ENCODE measurements at places on chromosomes 16 and 17.
A peak's percentile ranks its signal among the peaks of the same experiment; 100 is the strongest.

- peaks cover 15% of the 10 kb centered on the region for H3K4me1 ChIP-seq
- H3K27ac ChIP-seq = peak overlapping the region; percentile 81
- no peak for DNase-seq
- no peaks in the 10 kb centered on the region for H3K27me3 ChIP-seq
- no peaks in the 10 kb centered on the region for H3K36me3 ChIP-seq
- no peak overlapping the region for H3K4me3 ChIP-seq
Measured at GRCh38 chr17:45170931-45171337, 9.3 kb downstream of the HEXIM2 start.

GRCh38 chr16:79429381-79430190, 171.0 kb downstream of the MAF start:
- no peaks in the 10 kb centered on the region for H3K4me1 ChIP-seq
- no peak for DNase-seq
- no peak overlapping the region for H3K27ac ChIP-seq
- no peaks in the 10 kb centered on the region for H3K27me3 ChIP-seq

DNA sequence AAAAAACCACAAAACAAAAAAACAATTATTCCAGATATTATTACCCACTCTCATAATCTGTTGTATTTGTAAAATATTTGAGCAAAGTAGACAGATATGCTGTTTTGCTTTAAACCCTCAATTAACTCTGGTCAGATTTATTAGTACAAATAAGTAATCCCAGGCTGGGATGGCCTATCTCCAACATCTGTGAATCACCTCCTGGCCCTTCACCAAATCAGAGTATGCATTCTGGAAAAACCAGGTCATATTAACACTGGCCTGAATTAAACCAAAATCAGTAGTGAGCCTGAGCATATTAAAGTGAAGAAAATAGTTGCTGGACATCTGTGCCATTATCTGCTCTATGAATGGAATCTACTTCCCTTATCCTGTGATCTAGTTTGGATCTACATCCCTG, 41.0 kb downstream of the STAT3 start:
- H3K4me1 ChIP-seq = peaks cover 25% of the 10 kb centered on the region
- no peak overlapping the region for H3K4me3 ChIP-seq
- H3K36me3 ChIP-seq = peaks cover 40% of the 10 kb centered on the region
- H3K27ac ChIP-seq = peak overlapping the region; percentile 49
- H3K27me3 ChIP-seq = no peaks in the 10 kb centered on the region
- no peak for DNase-seq

DNA sequence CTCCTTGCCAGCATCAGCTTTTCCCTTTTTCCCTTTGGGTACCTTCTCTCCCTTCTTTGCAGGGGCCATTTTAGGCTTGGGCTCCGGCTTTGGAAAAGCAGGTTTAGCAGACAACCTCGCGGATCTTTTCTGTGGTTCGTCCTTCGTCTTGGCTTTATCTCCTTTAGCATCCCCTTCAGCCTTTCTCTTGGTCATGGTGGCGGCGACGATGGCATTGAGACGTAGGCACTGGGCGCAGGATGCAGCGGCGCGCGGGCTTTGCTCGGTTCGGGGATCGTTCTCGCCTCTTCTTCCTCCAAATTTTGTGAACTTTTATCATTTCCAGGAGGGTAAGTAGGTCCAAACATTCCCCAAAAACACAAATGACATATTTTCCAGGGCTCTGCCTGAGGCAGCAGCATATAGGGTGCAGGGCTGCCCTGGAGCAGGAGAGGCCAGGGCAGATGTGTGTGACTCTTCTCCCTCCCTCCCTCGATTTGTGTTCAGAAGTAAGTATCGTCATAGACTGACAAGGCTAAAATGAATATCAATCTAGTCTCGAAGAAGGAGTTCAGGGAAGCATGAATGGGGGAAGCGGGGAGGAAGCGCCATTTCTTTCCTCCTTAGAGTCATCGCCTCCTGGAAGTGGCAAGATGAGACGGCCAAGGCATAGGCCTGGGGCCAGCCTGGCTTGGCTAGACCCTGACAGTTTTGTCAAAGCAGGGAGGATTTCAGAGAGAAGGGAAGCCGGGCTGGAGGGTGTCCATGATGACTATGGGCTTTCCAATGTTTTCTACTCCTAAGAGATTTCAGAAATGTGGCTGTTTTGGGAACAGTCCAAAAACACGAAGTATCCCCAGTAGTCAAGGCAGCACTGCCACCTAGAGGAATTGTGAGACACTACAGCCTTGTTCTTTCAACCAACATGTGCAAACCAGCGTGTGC, 13.2 kb downstream of the CHCT1 start:
- H3K27me3 ChIP-seq = no peaks in the 10 kb centered on the region
- peaks cover 5% of the 10 kb centered on the region for H3K4me1 ChIP-seq
- H3K36me3 ChIP-seq = no peaks in the 10 kb centered on the region
- no peak overlapping the region for H3K4me3 ChIP-seq

DNA sequence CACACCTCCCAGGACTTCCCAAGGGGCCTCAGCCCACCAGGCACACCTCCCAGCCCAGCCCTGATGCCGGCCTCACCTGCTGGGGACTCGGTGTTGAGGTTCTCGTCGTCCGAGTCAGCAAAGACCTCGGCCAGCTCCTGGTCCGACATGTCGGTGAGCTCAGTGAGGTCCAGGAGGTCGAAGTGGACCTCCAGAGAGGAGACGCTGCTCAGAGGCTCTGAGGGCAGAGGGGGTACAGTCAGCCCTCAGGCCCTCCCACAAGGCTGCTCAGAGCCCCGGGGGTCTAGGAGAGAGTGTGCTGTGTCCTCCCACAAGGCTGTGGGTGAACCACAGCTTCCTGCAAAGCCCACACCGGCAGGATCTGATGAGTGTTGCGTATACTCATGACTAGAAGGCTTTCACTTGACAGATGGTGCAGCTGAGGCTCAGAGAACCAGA, 10.5 kb downstream of the DBNDD1 start:
- DNase-seq = no peak
- no peak overlapping the region for H3K27ac ChIP-seq
- H3K4me3 ChIP-seq = no peak overlapping the region
- H3K36me3 ChIP-seq = no peaks in the 10 kb centered on the region

DNA sequence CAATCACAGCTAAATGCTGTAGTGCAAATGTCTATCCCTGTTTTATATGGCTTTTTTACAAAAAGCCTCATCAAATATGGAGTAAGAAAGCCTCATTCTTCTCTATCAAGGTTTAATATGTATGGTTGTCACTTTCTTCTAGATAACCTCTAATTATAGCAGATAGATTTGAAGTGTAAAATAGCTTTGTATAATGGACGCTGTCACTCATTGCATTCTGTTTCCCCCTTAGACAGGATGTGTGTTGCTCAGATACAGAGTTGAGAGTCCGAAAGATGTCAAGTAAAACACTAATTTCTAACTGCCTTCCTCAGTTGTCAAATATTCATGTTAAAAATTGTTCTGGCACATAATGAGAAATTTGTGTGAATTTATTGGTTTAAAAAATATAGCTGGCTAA, 88.0 kb downstream of the NLK start:
- no peak overlapping the region for H3K27ac ChIP-seq
- no peak overlapping the region for H3K4me3 ChIP-seq
- H3K4me1 ChIP-seq = peaks cover 7% of the 10 kb centered on the region
- no peaks in the 10 kb centered on the region for H3K27me3 ChIP-seq

- H3K4me3 ChIP-seq = no peak overlapping the region
- peaks cover 55% of the 10 kb centered on the region for H3K4me1 ChIP-seq
- H3K27ac ChIP-seq = peak overlapping the region; percentile 81
- DNase-seq = no peak
- no peaks in the 10 kb centered on the region for H3K27me3 ChIP-seq
- no peaks in the 10 kb centered on the region for H3K36me3 ChIP-seq
Measured at GRCh38 chr16:85286066-85286831, 174.0 kb upstream of the CIBAR2 start.

- no peak overlapping the region for H3K4me3 ChIP-seq
- DNase-seq = no peak
- H3K36me3 ChIP-seq = no peaks in the 10 kb centered on the region
Measured at GRCh38 chr17:14149751-14150150, 80.4 kb downstream of the COX10 start.

- no peak for DNase-seq
- no peaks in the 10 kb centered on the region for H3K4me1 ChIP-seq
- H3K4me3 ChIP-seq = no peak overlapping the region
- H3K36me3 ChIP-seq = no peaks in the 10 kb centered on the region
- no peaks in the 10 kb centered on the region for H3K27me3 ChIP-seq
Measured at GRCh38 chr17:73142872-73143381, 21.9 kb upstream of the SSTR2 start.

- H3K4me3 ChIP-seq = no peak overlapping the region
- H3K27me3 ChIP-seq = no peaks in the 10 kb centered on the region
- no peaks in the 10 kb centered on the region for H3K36me3 ChIP-seq
- DNase-seq = no peak
- no peak overlapping the region for H3K27ac ChIP-seq
Measured at GRCh38 chr16:50603206-50604064, 55.2 kb downstream of the NKD1 start.

GRCh38 chr17:68535922-68536321, 23.7 kb downstream of the PRKAR1A start:
- peaks cover 40% of the 10 kb centered on the region for H3K36me3 ChIP-seq
- peak overlapping the region; percentile 22 for H3K27ac ChIP-seq
- peaks cover 33% of the 10 kb centered on the region for H3K4me1 ChIP-seq
- no peaks in the 10 kb centered on the region for H3K27me3 ChIP-seq
- DNase-seq = no peak

- peaks cover 15% of the 10 kb centered on the region for H3K4me1 ChIP-seq
- no peak for DNase-seq
- no peak overlapping the region for H3K4me3 ChIP-seq
- H3K36me3 ChIP-seq = no peaks in the 10 kb centered on the region
- H3K27ac ChIP-seq = no peak overlapping the region
- no peaks in the 10 kb centered on the region for H3K27me3 ChIP-seq
Measured at GRCh38 chr17:69048634-69049033, 12.1 kb downstream of the ABCA9 start.

DNA sequence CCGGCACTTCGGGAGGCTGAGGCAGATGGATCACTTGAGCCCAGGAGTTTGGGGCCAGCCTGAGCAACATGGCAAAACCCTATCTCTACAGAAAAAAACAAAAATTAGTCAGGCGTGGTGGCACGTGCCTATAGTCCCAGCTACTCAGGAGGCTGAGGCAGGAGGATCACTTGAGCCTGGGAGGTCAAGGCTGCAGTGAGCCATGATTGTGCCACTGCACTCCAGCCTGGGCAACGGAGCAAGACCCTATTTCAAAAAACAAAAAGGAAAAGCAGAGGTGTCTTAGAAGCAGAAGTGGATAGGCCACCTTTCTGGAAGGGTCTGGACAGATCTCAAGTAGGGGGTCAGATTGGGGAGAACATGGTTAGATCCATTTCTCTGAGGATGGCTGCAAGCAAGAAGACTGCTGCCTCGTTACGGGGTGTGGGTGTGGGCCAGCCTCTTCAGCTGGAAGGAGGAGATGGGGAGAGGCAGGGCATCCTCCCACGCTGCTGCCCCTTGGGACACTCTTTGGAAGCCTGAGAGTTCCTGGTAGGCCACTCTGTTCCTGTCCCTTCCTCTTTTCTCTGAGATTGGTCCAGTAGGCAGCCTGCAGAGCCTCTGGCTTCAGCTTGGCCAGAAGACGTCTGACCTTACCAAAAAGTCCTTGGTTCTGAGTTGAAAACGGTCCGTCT, 208.0 kb downstream of the MSI2 start:
- no peak overlapping the region for H3K4me3 ChIP-seq
- no peaks in the 10 kb centered on the region for H3K27me3 ChIP-seq
- no peak for DNase-seq
- H3K27ac ChIP-seq = no peak overlapping the region
- H3K4me1 ChIP-seq = no peaks in the 10 kb centered on the region

DNA sequence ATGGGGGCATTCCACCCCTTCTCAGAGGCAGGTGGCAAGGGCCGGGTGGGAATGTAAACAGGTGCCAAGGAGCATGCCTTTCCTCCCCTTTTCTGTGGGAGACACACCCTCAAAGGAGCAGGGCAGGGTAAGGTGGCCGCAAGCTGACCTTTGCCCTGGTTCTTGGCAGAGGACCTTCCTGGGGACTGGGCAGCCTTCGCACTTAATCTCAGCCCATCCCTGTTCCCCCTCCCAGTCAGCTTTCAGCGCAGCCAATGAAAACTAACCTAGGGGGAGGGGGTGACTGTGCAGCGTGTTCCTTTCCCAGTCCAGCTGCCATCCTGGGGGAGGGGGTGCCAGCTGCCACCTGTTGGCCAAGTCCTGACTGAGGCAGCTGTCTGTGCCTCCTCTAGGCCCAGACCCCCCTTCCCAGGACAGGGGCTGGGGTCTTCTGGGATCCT, 2.8 kb downstream of the TRAF4 start:
- no peak for DNase-seq
- no peak overlapping the region for H3K4me3 ChIP-seq
- no peaks in the 10 kb centered on the region for H3K27me3 ChIP-seq
- H3K27ac ChIP-seq = peak overlapping the region; percentile 92
- H3K36me3 ChIP-seq = peaks cover 19% of the 10 kb centered on the region

DNA sequence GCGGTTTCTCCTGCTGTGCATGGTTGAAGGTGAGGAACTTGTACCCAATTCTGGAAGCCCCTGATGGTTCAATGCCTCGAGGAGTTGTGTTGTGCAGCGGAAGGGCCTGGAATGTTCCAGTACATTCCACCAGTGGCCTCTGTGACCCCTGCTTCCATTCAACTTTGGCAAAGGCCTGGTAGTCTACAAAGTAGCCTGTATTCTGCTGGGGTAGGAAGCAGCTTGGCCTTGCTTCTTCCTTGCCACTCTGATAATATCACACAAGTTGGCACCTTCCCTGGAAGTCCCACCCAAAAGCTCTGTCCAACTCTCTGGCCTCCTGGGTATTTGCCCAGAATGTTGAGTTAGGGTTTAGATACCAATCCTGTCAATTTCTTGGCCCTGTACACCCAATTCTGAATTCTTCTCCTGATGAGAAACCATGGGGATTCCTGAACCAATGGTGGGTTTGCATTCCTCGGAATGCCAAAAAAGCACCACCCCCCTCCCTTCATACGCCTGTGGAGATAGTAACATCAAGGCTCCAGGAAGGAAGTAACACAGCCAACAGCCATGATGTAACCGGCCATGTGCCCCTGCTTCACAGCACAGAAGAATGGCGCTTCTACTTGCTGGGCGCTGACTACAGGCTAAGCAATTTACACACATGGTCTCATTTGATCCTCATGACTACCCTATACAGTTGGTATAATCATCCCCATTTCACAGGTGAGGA, 11.8 kb upstream of the FAM117A start:
- no peak overlapping the region for H3K27ac ChIP-seq
- DNase-seq = no peak
- H3K36me3 ChIP-seq = no peaks in the 10 kb centered on the region
- H3K4me3 ChIP-seq = no peak overlapping the region

DNA sequence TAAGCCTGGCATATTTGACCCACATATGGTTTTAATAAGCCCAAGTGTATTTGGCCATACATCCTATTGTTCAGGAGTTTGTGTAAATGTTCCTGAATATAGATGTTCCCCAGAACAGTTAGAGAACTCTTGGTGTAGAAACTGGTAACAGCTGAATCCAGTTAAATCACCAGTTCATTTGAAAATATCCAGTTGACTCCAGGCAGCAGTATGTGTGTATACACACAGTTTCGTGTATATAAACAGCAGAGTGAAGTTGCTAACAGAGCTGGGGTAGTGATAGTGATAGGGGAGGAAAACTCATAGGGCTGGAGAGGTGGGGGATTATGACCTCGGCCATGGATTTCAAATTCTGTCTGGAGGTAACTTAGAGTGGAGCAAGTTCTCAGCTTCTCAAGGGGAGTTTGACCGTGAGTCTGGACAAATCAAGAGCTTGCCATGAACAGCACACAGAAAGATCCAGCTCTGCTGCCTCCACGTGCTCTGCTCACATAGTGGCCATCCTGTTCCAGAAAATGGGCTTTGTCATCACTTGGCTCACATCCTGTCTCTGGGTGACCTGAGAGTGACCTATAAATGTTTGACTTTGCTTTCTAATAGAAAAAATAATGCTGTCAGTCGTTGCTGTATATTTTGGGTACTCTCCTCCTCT, 30.6 kb upstream of the MMD start:
- no peaks in the 10 kb centered on the region for H3K27me3 ChIP-seq
- H3K36me3 ChIP-seq = no peaks in the 10 kb centered on the region
- no peak overlapping the region for H3K4me3 ChIP-seq
- peak overlapping the region; percentile 90 for H3K27ac ChIP-seq
- peaks cover 4% of the 10 kb centered on the region for H3K4me1 ChIP-seq

All from liver (tissue), 10 donors.